Dorsolateral prefrontal cortex (tissue), 122 donors: ENCODE measurements at places on chromosomes 11 and 22. TPM values are rescaled to one million over a fixed set of nuclear protein-coding genes. Genes with fewer than 3 reads are reported as not detected.

The ACR gene
- 1.8 TPM for total RNA-seq

GRCh38 chr22:27874764-27875163 is 44.3 kb downstream of the PITPNB start:
- DNase-seq: no peak

The MN1 gene
- 8.1 TPM for total RNA-seq

DNA sequence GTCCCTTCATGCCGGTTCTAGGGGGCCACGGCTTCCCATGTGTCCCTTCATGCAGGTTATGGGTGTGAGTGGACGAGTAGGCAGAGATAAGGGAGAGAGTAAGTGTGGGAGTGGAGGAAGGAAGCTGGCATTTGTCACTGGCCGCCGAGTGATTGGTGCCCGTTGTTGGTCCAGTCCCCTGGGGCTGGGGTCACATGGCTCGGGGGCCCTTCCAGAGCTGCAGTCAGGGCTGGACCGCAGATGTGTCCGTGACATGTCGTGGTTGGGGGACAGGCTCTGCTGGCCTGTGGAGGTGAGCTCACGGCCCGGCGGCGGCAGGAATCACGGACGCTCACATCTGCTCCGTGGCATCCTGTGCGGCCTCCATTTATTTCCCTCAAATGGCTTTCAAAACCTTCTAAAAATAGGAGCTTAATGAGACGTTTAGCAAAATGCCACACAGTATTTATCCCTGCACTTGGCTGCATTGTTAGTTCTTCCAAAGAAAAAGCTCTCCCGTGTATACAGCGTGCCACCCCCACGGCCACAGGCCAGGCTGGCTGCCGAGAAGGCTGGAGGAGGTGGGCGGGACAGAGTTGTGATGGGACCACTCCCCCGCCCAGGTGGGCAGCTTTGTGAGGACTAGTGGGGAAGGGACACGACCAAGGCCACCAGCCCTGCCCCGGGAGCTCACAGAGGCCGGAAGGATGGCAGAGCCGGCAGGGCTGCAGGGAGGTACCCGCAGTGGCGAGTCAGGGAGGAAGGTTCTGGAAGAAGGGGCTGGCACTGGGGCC is 386.7 kb downstream of the TBC1D22A start:
- DNase-seq: no peak

DNA sequence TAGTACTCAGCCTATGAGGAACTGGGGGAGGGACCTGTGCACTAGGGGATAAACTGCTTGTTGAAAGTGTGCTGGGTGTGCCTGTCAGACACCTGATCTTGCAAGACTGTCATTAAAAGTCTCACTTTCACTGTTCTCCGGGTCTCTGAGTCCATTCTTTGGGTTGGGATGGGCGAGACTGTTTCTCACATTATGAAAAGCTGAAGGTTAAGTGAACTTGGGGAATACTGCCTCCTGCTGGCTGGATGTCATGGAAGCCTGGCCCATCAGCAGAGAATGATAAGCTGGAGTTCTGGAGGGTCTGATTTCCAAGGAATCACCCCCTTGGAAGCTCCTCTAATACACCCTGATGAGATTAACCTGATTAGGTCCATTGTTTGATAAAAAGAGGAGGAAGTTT is 9.0 kb upstream of the VPREB1 start:
- DNase-seq: no peak

The IL10RA gene
- 13.2 TPM for total RNA-seq

DNA sequence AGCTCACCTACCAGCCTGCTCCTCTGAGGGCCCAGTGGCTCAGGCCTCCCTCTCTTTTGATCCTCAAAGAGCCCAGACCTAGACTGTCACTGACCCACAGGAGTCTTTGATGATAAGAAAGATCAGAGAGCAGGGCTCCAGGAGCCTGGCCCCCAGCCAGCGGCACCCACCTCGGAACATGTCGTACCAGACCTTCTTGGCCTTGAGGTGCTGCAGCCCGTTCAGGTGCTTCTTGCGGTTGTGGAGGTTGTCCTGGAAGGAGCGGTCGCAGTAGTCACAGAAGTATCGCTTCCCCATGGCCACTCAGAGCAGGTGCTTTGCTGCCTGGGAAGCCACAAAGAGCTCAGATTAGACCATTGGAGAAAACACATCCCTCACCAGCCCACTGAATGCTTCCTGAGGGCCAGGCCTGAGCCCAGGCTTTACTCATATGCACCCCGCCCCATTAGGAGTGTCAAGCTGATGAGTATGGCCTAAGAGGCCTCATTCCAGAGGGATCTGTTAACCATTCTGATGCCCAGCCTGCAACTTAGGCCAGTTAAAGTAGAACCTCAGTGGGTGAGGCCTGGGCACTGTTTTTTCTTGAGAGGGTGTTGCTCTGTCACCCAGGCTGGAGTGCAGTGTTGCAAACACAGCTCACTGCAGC is 18.4 kb downstream of the ZMAT5 start:
- DNase-seq: no peak

The OR10D3 gene
- total RNA-seq: not detected

DNA sequence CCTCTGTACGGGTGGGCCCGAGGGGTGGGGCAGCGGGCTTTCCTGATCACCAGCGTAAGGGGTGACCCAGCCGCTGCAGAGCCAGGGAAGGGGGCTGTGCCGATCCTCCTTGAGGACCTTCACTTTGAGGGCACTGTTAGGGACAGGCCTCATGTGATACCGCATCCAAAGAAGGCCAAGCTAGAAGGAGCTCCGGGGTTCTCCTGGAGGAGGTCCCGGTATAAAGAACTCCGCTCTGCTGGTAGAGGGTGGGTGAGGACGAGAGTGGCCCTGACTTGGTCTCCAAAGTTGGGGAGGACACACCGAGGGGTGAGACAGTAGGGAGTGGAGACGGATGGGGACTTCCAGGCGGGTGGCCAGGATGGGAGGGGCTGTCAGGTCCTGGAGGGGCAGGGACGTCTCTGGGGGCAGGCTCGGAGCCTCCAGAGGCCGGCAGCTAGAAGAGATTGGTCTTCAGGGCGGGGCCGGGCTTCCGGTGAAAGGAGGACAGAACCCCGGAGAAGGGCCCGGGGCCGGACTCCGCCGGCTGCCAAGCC is 4.6 kb downstream of the PHOX2A start:
- DNase-seq: no peak

DNA sequence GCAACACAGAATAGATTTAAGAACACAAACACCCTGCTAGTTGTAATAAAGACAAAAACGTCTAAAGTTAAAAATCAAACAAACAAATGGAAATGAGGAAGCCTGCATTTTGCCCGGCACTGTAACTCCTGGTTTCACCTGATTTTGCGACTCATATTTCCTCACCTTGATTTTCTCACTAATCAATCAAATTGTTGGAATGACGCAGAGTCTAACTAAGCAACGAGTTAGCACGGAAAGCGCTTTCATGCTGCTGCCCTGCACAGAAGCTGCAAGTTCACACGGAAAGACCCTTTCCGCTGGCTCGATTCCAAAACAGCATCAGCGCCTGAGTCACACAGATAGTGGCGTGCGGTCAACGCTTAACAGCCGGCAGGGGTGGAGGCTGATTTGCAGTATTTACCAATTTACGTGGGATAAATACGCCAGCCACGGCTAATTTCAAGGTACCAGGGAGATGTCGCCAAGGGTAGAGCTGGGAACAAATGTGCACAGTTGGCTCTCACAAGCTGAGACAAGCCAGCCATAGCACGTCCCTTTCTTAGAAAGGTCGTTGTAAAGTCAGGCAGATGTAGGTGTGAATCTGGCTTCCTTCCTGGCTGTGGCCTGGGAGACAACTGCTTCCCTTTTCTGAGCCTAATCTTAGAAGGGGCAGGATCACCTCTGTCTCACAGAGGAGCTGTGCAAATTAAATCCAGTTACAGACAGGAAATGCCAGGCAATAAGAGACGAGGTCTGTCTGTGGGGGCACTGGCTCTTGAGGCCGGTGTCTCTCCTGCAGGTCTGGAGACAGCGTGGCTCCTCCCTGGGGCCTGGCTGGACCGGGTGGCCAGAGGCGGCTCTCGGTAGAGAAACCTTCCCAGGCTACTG is 76.9 kb upstream of the TTLL12 start:
- DNase-seq: no peak

The BMAL1 gene
- total RNA-seq: 118 TPM

The H19 gene
- 2.2 TPM for total RNA-seq

The FXYD6 gene
- 429 TPM for total RNA-seq

The PDGFB gene
- total RNA-seq: 17.8 TPM

GRCh38 chr11:6695377-6695776 is 12.2 kb upstream of the MRPL17 start:
- no peak for DNase-seq

- no peak for DNase-seq
Observed at GRCh38 chr11:94433049-94433448, 31.8 kb upstream of the GPR83 start.

GRCh38 chr11:70644343-70645060 is 246.2 kb downstream of the CTTN start:
- DNase-seq: no peak

- no peak for DNase-seq
Observed at GRCh38 chr11:18974192-18974591, 35.0 kb upstream of the MRGPRX1 start.

- DNase-seq: no peak
Observed at GRCh38 chr11:113862435-113862834, 12.9 kb downstream of the USP28 start.

The CST6 gene
- total RNA-seq: not detected

DNA sequence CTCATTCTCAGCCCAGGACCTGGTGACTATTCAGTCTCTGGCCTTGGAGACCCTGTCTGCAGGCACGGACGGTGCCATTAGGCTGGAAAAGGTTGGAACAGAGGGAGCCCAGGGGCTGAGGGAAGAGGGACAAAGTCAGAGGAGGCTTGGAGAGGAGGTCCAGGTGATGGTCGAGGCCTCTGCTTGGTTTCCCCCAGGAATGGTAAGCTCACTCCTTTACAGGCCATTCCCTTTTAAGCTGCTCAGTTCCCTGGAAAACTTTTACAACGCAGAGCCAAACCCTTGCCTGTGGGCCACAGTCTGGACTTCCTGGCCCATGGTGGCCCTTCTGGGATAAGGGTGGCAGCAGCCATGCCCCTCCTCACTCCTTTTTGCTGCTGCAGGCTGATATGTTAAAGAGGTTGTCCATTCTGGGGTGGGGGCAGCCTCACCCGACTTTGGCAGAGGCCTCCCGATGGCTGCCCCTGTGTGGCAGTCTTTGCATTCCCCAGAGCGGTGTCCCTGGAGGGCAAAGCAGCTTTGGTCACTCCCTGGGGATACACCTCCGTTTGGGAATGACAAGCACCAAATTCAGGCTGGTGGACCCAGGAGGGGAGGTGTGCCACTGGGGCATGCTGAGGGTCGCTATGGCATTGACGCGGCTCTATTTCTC is 34.0 kb upstream of the RFPL3 start:
- no peak for DNase-seq

GRCh38 chr11:11981840-11982239 is 26.6 kb downstream of the DKK3 start:
- no peak for DNase-seq

DNA sequence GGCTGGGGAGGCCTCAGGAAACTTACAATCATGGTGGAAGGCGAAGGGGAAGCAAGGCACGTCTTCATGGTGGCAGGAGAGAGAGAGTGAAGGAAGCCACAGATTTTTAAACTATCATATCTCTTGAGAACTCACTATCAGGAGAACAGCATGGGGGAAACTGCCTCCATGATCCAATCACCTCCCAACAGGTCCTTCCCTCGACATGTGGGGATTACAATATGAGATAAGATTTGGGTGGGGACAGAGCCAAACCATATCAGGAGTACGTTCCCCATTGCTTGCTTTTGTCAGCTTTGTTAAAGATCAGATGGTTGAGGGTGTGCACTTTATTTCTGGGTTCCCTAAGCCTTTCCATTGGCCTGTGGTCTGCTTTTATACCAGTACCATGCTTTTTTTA is 53.7 kb upstream of the E2F8 start:
- no peak for DNase-seq

- DNase-seq: no peak
Observed at GRCh38 chr11:8149726-8150125, 19.1 kb downstream of the RIC3 start.

GRCh38 chr11:62777389-62777788 is 6.2 kb downstream of the TAF6L start:
- DNase-seq: no peak

DNA sequence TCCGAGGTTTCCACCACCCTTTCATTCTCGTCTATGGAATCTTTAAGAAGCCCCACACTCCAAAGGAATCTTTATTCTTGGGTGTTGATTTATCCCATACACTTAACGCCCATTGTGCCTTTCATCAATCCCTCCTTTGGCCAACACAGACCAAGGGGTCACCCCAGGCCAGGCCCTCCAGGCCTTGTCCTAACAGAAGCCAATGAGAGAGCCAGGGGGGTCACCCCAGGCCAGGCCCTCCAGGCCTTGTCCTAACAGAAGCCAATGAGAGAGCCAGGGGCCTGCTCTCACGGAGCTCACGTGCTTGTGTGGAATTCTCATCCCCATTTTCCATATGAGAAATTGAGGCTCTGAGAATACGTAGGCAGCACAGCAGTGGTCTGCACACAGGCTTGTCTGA is 47.9 kb upstream of the TIMP3 start:
- DNase-seq: no peak

The DUSP8 gene
- total RNA-seq: 87.7 TPM

GRCh38 chr22:32882774-32883530 is 81.4 kb downstream of the TIMP3 start:
- no peak for DNase-seq

- no peak for DNase-seq
Observed at GRCh38 chr11:84022201-84022600, 736.0 kb upstream of the CCDC90B start.

GRCh38 chr22:49936018-49936972 is 17.9 kb downstream of the CRELD2 start:
- DNase-seq: peak; percentile 49
